Neural crest cell (in vitro differentiated cells): ENCODE measurements at places on chromosomes 5 and 9. TPM values are rescaled to one million over a fixed set of nuclear protein-coding genes. Genes with fewer than 3 reads are reported as not detected.
A peak's percentile ranks its signal among the peaks of the same experiment; 100 is the strongest.

GRCh38 chr5:131068893-131069643 is 96.0 kb downstream of the HINT1 start:
- no peak for DNase-seq

Gene PCA3
- not detected in 2 replicates for total RNA-seq

DNA sequence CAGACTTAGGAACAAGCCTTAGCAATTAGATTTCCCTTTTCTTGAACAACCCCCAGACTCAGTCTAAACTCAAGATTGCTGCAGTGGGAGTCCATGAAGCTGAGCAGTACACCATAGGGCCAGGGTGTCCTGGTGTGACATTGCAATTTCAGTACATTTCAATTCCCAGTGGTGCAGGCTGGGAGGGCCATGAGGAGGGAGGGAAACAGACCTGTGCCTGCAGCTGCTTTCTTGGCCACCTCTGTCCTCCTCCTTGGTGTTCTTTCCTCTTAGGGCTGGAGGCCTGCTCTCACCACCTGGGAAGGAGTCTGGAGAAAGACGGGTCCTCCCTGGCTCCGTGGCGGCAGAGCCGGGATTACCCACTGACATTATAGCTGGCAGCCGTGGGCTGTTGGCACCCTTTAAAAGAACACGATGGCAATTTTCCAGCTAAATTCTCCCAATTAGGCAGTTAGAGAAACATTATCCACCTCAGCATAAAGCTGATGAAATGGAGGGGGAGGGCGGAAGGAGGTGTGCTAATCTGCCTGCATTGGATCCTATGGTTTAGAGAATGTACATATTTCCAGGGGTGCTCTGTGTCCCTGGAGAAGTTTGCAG is 186.4 kb downstream of the SLIT3 start:
- DNase-seq = no peak

- DNase-seq = no peak
Measured at GRCh38 chr5:67178966-67179365, 17.6 kb downstream of the CD180 start.

Gene BAAT
- 0.16 and 0.30 TPM in 2 replicates for total RNA-seq

Gene IL17B
- not detected in 2 replicates for total RNA-seq

- DNase-seq = no peak
Measured at GRCh38 chr5:76818844-76819831, at the start of gene F2RL1. F2RL1 (plus strand) TSS chr5:76819030; CDS start chr5:76819183, 153 bp downstream.

- no peak for DNase-seq
Measured at GRCh38 chr9:93576258-93577077, at the start of gene PHF2. PHF2 (plus strand) TSS chr9:93576584; CDS start chr9:93576774, 190 bp downstream.

- DNase-seq = no peak
Measured at GRCh38 chr9:92501671-92502393, 19.5 kb upstream of the ASPN start.

GRCh38 chr9:32378496-32378895 is 5.9 kb upstream of the ACO1 start:
- DNase-seq = peak; percentile 33

- DNase-seq = no peak
Measured at GRCh38 chr9:11595756-11596155, 983.0 kb upstream of the PTPRD start.

Gene ENG
- 2.6 and 3.3 TPM in 2 replicates for total RNA-seq

DNA sequence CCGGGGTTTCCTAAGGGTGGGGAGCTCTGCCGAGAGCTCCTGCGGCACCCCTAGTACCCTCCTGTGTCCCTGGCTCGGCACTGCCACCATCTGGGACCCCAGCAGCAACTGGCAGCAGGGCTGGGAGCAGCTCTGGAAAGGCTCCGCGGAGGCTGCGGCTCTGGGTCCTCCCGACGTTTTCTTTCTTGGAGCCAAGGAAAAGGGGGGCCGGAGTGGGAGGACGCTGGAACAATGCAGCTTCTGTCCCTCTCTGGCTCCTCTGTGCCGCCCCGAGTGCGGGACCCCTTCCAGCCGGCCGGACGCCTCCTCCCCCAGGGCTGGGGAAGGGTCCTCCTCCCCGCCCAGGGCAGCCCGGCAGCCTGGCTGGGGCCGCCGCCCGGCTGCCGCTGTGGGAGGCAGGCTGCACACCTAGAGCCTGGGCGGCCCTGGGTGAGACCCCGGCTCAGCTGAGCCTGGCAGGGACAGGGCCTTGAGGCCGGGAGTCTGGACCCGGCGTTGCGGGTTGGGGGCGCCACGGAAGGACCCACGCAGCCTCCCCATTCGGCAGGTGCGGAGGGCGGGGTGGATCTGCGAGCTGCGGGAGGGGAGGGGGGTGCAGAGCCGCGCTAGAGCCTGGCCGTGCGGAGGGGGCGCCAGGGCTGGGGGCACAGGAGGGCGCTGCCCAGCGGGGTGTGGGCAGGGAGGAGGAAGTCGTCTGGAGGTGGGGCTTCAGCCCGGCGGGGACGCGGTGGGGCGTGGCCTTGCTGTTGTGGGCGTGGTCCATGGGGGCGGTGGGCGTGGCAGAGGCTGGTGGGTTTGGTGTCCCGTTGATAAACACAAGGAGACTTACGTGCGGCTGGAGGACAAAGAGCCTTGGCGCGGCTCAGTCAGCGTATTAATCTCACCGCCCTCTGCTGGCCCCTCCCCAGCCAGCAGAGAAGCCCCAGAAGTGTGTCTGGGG is 15.1 kb downstream of the GPSM1 start:
- peak; percentile 95 for DNase-seq

GRCh38 chr9:111013250-111013649 is 25.0 kb downstream of the LPAR1 start:
- DNase-seq = no peak

GRCh38 chr5:94245608-94246007 is 372.8 kb downstream of the KIAA0825 start:
- DNase-seq = no peak

DNA sequence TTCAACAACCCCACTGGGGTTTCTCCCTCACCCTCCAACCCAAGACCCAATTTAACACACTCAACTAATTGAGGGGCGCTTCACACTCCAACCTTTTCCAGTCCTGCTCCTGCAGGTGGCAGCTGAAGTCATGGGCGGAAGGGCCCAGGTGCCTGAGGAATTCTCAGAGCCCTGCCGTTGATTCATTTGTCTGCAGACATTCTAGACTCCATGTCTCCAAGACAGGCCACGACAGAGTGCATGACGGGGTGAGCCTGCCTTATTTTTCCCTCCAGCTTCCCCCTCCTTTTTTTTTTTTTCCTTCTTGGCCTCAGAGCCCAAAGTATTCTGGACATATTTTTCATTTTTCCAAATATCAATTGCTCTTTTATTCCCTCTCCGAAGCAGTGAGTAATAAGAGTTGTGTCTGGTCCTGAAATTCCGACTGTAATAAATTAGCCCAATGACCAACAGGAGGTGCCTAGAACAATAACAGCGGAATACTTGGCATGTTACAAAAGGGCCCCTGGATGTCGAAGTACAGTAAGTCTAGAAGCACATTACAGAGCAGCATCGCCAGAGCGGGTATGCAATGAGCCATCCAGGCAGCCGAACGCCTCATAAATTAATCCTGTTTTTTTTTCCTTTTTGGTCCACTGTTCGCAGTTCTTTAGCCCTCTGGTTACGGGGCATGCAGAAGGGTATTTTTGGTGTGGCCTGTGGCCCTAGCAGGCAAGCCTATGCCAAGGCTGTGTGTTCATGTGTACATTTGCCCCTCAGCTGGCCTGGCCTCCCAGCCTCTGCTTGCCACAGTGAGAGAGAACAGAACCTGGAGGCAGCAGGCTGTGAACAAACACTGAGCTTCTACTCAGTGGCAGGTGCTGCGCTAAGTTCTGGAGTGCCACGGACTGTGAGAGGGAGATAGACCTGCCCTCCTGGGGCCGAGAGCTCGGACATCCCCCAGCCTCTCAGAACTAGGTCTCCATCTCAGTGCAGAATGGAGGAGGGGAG is 8.6 kb upstream of the SMIM23 start:
- DNase-seq = no peak

Gene OLFM1
- 23.3 and 27.2 TPM in 2 replicates for total RNA-seq

GRCh38 chr9:81575956-81576355 is 113.4 kb downstream of the TLE1 start:
- no peak for DNase-seq

DNA sequence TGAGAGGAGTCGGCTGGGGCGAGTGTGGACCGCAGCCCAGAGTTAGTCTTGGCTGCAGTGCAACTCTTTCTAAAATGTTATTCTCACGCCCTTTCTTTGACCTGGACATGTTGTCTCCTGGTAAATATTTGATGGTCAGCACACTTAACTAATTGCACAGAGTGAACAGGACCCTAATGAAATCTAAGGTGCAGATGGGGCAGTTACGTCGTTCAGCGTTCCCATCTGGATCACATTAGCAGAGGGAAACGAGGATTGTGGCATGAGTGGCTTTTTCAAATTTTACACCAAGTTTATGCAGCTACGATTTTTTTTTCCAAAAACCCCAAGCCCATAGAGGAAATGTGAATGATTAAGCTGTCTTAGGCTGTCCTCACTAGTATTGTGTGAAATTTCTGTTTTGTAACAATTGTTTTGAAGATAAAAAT is 483 bp downstream of the C9orf85 start:
- DNase-seq = no peak

Gene ERAP2
- total RNA-seq = not detected in 2 replicates

Gene MYOT
- not detected in 2 replicates for total RNA-seq

DNA sequence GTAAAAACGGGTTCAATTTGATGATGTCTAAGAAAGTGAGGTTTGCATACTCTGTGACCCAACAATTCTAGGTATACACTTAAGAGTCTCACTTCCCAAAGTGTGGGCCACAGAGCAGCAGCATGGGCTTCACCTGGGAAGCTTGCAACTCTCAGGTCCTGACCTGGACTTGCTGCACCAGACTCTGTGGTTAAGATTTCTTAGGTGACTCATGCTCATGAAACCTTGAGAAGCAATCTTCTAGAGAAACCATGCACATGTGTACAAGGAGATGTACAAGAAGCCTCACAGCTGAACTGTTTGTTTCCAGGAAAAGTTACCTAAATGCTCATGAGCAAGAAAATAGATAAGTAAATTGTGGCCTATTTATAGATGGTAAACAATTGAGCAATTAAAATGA is 30.0 kb downstream of the DNAJC21 start:
- no peak for DNase-seq

Gene DND1
- total RNA-seq = 4.2 and 4.6 TPM in 2 replicates

Gene MEF2C
- total RNA-seq = 46.0 and 56.2 TPM in 2 replicates

Gene TERT
- total RNA-seq = 2.9 and 5.6 TPM in 2 replicates

- no peak for DNase-seq
Measured at GRCh38 chr9:10146517-10147331, 466.1 kb downstream of the PTPRD start.

DNA sequence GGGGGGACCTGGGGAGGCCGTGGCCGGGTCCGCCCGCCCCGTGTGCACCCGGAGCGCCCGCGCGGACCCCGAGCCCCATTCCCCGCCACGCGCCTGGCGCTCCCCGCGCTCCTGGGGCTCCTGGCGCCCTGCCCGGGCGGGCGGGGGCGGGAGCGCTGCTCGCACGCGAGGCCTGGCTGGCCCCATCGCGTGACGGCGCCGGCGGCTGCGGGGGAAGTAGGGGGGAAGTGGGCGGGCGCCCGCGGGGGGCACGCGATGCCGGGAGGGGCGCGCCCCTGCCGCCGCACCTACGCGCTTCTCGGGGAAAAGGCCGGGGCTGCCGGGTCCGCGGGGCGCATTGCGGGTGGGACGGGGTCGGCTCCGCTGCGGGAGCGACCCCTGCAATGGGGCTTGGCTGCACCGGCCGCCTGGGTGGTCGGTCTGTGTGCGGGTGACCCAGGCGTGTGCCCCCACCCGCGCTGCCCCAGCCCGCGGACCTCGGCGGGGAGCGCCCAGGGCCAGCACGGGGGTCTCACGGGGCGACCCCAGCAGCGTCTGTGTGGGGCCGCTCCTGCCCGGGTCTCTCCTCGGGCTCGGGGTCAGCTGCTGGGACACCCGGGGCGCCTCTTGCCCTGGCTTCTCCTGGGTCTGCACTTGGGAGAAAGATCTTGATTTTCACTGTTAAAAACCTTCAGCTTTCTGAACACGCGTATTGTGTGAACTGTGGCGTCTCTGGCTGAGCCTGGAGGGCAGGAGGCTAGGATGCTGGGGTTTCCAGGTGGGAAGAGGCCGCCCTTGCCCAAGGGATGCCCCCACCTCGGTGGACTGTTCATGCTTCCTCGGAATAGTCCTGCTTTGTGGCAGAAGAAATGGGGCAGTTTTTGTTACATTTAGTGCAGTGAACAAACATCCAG is 52.4 kb downstream of the AHRR start:
- DNase-seq = no peak

GRCh38 chr9:138102246-138103051 is 224.9 kb downstream of the CACNA1B start:
- no peak for DNase-seq

- DNase-seq = no peak
Measured at GRCh38 chr9:83336706-83337105, 201.5 kb downstream of the FRMD3 start.

- DNase-seq = no peak
Measured at GRCh38 chr9:33731142-33731541, 64.2 kb upstream of the PRSS3 start.

Gene C9orf153
- total RNA-seq = 0.19 and 0.34 TPM in 2 replicates

GRCh38 chr9:115220319-115221005 is 102.5 kb upstream of the TNC start:
- DNase-seq = no peak

- no peak for DNase-seq
Measured at GRCh38 chr5:50564079-50564478, 102.4 kb upstream of the PARP8 start.

Gene IL3
- total RNA-seq = not detected in 2 replicates

DNA sequence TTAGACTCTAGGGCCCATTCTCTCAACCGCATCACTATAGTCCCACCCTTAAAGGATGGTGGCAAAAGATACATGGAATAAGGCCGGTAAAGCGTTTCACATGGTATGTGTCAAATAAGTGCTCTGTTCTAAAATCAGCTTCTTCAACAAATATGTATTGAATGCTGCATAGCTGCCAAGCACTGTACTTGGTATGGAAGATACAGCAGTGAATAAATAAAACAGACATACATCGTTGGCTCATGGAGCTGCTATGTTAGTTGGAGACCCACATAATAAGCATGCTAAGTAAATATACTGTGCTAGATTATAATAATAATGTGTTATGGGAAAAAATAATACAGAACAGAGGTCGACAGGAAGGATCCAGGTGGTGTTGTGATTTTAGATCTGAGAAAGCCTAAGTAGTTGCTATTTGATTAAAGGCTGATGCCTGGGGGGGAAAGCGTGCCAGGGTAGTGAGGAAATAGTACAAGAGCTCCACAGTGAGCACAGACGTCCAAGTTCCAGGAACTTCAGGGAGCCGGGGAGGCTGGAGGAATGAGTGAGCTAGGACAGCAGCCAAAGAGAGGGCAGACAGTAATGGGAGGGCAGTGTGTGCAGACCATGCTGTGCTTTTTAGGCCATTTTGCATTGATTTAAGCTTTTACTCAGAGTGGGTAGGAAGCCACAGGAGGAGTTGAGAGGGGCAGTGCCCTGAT is 93.7 kb downstream of the JAKMIP2 start:
- DNase-seq = no peak

Gene NR4A3
- 0.91 and 0.93 TPM in 2 replicates for total RNA-seq
